DMS79 treated with DMSO at 0.1 percent for 48 hours (cell line): ENCODE measurements at places on chromosomes 4 and X.

DNA sequence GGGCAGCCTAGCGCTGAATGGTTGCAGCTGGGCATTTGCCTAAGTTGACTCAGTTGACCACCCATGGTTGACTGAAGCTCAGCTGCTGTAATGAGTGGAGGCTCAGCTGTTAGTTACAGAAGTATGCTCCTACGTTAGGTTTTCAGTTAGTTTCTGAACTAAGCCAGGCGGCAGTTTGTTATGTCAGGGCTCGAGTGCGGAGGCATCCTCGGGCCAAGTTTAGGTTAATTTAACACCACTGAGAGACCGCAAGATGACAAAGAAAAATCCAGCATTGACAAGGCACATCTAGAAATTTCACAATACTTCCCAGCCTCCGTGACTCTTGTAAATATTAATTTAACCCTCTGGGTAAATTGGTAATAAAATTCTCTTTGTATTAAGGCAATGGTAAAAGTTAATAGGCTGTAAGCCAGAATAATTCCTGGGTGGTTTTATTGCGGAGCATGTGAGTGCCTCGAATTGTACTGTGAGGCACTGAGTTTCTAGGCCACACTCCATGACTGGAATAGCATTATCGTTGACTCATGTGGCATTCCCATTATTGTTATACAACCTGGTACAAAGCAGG lies 33.1 kb upstream of the CDKN2AIP start:
- no peak for DNase-seq

DNA sequence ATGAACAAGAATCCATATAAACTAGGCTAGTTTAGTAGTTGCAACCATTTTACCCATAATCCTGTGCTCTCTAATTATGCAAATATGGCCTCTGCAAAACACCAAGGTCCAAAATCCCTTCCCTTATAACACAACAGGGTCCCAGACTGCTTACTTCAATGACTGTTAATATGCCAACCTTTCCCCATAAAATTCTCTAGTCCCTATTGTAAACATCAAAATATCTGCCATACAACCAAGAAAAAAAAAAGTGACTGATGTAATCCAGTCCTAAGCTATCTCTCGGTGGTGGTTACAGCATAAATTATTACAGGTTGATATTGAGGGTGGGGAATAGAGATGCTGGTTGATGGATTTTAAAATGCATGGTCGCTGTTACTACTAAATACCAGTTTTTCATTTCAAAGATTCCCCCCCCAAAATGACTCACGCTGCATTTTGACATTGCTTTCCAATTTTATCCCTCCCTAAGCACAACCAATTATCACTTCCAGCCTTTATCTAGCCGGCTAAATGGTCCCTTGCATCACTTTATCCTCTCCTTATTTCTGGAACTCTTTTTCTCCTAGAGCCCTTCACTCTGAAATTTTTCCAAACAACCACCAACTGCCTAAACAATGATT lies 44.8 kb downstream of the TSPAN5 start:
- no peak for DNase-seq

GRCh38 chr4:163991298-163991865 lies 496.9 kb downstream of the TMA16 start:
- no peak for DNase-seq

- peak; percentile 83 for DNase-seq
Measured at GRCh38 chr4:183722731-183723560, 63.9 kb downstream of the TRAPPC11 start.

GRCh38 chr4:136810626-136811025 lies 721.7 kb downstream of the PCDH18 start:
- DNase-seq, result no peak

GRCh38 chr4:1991087-1991486 lies 17.7 kb downstream of the NELFA start:
- no peak for DNase-seq

- DNase-seq, result no peak
Measured at GRCh38 chrX:45823536-45823935, 622.9 kb upstream of the DIPK2B start.

DNA sequence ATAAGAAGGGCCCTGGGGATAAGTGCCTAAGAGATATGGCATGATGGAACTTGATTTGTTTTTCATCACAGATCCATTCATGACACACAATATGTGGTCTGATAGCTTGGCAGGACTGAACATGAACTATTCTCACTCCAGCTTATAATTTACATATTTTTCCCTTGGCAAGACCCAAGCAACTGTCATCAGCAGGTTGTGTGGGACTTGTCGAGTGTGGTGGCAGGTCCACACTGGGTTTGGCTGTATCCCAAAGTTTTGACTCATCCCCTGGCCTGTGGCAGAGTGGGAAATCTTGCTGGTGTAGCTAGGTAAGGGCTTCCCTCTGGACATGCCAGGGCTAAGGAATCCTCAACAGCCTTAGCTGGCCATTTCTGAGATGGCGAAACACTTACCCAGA lies 81.0 kb upstream of the STIM2 start:
- no peak for DNase-seq
